ENCODE measurements at places on chromosomes 2 and 18.
A peak's percentile ranks its signal among the peaks of the same experiment; 100 is the strongest.

DNA sequence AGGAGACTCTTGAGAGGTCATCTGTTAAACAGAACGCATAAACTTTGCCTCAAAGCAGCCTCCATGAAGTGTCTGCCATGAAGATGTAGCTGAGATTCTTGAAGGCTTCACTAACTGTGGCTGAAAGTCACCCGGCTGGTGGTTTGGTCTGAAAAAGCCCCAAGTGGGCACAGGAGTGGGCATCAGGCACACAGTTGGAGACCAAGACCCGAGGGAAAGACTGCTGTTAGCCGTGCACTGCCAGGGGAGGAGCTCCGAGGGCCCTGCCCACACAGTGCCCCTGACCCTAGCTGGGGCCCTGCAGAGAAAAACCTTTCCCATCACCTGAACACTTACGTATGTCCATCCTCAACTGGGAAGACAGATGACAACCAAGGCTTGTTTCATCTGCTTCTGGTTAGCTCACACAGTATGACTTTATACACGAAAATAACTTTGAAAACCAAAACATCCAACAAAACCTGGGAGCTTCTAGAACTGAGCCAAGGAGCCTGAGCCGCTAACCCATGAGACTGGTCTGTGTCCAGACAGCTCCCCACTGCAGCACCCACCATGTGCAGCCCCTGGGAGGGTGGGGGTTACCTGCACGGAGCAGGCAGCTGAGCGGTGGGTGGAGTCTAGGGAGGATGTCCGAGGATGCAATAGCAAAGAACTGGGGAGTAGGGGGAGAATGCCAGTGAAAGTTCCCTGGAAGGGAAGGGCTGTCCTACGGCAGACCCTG lies 15.4 kb downstream of the HJURP start:
- no peak for DNase-seq

GRCh38 chr2:6109831-6110230 lies 417.6 kb downstream of the SOX11 start:
- DNase-seq = no peak

- DNase-seq = no peak
These were observed 218.0 kb upstream of the CRIM1 start for GRCh38 chr2:36137612-36138011.

DNA sequence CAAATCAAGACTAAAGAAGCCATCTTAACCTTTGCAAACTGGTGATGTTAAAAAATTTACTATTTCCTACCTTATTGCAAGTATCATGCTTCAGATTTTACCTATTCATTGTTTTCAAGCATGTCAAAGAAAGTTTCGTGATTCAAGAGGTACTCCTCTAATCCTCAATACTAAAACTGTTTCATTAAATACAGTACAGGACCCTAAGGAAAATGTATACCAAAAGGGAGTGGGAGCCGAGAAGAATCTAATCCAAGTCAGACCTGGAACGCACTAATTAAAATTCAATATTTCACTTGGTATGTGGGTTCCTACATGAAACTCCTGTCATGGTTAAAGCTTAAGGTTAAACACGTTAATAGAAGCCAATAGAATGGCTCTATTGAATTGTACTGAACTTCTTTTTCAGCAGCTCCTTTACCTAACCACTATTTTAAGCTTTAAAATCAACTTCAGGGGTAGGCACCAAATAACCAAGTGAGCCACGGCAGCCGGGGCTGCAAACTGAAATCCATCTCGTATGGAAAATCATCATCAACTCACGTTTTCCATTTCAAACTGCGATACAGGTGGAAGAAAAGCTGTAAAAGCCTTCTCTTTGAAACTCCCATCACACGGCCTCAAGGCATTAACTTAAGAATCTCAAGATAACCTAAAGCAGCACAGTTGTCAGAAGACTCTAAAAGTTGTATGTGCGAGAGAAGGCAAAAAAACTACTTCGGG lies 188.8 kb downstream of the ZEB2 start:
- DNase-seq = no peak

DNA sequence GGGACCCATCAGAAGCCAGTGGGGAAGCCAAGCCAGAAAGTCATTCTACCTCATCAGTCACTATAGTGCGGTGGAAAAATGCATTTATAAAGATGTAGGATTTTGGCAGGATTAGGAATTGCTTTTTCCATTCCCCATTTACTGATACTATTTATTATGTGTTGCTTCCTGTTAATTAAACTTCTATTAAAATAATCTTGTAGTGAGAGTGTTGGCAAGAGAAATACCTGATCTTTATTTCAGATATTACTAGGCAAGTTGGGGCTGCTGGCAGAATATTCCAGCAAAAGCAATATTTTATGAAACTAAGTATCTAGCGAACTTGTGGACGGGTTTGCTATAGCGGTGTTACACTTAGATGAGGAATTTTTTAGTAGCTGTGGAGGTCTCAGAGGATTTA lies 23.9 kb upstream of the CDC42EP3 start:
- no peak for DNase-seq

DNA sequence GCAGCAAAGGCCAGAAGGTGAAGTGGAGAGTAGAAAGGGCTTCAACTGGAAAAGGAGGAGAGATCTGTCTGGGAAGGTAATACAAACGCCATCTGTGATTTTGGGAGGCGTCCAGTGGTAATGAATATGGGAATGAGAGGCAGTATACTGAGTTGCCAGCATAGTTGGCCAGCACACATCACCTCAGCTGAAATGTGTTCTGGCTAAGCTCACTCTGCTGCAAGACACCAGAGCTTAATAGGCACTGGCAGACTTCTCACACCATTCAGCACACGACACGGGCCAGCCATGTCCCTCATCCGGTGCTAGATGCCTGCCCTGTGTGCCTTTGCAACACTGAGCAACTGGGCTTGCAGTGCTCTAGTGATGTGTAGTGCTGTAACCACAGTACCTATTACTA lies 277.1 kb downstream of the PIEZO2 start:
- DNase-seq = no peak

DNA sequence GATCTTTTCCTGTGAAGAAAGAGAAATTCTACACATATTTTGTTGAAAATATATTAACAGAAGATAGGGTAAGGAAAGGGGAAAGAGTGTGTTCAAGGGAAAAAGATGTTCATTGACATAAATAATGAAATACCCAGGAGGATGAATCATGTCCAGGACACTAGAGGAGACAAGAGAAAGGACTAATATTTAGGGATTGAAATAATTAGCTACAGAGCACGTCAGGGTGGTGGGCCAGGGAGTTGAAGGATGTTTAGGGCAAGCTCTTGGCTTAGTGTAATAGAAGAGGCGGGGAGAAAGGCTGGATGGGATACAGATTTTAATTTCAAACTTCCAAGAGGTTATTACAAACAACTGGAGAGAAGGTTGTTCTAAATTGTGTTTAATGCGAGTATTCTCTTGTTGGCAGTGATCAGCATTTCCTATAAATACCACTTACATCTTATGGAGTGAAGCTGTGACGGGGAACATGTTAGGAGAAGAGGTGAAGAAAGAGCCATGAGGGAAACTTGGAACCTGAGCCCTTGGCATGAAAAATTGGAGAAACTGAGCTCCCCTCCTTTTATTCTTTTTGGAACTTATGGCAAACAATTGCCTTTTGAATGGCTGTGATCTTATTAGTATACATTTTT lies 36.6 kb upstream of the CETN1 start:
- no peak for DNase-seq

DNA sequence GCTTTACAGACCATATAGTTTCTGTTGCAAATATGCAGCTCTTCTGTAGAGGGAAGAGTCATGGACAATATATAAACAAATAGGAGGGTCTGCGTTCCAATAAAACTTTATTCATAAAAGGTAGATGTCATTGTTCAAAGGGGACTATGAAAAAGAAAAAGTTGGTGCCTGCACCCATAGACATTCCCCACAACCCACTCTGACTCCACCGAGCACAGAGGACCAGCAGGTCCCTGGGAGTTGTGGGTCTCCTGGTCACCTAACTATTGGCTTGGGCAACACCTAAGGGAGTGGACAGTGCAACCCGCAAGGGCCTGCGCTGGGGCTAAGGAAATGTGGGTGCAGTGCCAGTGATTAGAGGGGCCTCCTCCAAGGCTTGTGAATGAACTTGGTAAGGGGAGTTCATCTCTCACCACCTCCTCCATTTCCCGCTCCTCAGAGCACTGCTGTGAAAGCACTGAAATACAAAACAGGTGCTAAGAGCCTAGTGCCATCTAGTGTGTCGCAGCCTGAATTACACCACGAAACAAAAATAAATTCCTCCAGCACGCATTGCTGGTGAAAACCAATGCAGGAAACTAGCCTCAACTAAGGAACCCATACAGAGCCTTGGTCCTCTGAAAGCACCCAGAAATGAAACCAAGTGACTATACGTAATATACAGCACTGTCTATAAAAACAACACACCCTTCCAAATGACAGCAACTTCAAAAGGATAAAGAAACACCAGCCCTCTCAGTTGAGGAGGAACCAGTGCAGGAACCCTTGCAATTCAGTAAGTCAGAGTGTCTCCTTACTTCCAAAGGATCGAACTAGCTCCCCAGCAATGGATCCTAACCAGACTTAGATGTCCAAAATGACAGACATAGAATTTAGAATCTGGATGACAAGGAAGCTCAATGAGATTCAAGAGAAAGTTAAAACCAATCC lies 166.6 kb downstream of the RNF144A start:
- DNase-seq = no peak

DNA sequence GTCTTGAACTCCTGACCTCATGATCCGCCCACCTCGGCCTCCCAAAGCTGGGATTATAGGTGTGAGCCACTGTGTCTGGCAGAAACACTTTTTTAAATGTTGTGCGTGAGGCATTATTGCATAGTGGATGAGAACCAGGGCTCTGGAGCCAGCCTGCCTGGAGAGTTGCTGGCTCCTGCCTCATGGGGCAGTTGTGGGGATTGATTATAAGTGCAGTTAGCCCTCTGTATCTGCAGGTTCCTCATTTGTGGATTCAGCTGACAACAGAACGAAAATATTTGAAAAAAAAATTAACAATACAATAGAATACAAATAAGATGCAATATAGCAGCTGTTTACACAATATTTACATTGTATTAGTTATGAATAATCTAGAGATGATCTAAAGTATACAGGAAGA lies 129.4 kb upstream of the EML6 start:
- DNase-seq = no peak

DNA sequence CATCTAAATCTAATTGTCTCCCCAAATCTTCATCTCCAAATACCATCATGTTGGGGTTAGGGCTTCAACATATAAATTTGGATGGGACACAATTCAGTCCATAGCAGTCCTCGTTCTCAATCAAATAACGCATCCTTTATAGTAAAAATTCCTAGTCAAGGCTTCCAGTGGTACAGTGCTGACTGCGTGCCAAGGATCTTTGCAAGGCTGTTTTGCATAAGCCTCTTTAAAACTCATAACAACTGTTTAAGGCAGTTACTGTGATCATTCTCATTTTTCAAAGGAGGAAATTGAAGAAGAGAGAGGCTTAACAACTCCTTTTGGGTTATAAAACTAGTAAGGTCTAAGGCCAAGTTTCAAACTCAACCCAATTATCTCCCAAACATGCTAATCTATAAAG lies 666.9 kb downstream of the NYAP2 start:
- DNase-seq = no peak

GRCh38 chr18:42338683-42339082 lies 383.6 kb downstream of the PIK3C3 start:
- no peak for DNase-seq

GRCh38 chr2:54106631-54107454 lies 8.6 kb upstream of the ACYP2 start:
- DNase-seq = peak; percentile 42

DNA sequence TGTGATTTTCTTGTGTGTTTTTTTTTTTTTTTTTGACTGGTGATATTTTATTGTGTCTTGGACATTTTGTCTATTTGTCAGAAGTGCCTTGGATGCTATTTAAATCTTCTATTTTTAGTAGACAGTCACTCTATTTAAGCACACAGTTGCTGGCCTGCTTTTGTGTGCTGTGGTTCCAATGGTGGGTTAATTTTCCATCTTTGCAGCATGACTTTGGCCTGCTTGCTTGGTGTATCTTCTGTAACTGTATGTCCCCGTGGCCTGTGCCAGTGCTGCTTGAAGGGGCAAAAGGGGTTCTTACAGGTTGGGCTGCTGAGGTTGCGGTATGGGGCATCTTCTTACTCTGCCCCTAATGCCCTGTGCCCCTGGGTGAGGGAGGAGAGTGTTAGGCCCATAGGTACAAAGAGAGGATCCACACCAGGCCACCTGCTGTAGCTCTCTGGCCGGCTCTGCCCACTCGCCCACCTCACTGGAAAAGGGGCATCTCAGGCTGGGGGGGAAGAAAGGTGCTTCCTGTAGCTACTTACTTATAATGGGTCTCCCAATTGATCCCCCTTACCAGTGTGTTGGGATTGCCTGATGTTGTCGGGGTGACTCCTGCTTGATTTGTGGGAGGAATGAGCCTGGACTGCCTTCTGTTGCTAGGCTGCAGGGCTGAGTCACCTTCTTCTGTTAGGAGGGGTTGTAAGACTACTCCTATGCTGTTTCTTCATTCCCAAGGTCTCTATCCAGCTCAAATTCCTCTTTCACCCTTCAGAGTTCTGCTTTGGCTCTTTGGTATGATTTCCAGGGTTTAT lies 490.0 kb upstream of the HS6ST1 start:
- no peak for DNase-seq

DNA sequence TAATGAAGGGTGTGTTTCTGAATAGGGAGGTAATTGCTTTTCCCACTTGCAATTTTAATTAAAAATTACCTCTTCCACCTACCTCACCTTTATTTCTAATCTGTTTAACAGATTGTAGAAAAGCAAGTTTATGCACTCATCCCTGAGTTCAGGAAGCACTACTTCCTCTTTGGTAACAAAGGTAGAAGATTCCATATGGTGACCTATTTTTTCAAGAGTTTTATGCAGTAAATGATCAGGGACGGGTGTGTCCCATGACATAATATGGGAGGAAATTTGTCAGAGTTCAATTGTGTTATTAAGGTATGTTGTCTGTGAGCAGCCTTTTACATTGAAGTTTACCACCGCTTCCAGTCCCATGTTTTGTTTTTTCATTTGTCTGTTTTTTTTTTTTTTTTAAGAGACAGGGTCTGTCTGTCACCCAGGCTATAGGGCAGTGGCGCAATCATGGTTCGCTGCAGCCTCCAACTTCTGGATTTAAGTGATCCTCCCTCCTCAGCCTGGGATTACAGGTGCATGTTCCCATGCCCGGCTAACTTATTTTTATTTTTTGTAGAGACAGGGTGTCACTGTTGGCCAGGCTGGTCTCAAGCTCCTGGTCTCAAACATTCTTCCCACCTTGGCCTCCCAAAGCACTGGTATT lies 68.2 kb downstream of the ASAP2 start:
- no peak for DNase-seq

DNA sequence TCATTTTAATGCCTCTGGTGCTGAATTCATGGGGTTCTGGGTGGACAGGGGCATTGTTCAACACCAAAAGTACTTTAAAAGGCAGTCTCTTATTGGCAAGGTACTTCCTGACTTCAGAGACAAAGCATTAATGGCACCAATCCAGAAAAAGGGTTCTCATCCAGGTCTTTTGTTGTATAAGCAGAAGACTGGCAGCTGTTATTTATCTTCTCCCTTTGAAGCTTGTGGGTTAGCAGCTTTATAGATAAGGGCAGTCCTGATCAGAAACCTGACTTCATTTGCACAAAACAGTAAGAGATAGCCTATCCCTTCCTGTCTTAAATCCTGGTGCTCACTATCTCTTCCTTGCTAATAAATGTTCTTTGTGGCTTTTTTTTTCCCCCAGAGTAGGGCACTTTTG lies 68.8 kb downstream of the VPS54 start:
- DNase-seq = no peak

- DNase-seq = peak; percentile 10
These were observed 178.1 kb upstream of the CYP26B1 start for GRCh38 chr2:72325592-72326422.

GRCh38 chr2:175523001-175523400 lies 341.5 kb upstream of the ATP5MC3 start:
- no peak for DNase-seq
